ENCODE measurements at places on chromosomes 6 and 20.

GRCh38 chr6:14819840-14820420 lies 425.9 kb upstream of the JARID2 start:
- no peaks in the 10 kb centered on the region for H3K27me3 ChIP-seq
- H3K27ac ChIP-seq: no peak overlapping the region
- DNase-seq: no peak
- no peaks in the 10 kb centered on the region for H3K4me1 ChIP-seq
- H3K4me3 ChIP-seq: no peak overlapping the region
- no peaks in the 10 kb centered on the region for H3K36me3 ChIP-seq

DNA sequence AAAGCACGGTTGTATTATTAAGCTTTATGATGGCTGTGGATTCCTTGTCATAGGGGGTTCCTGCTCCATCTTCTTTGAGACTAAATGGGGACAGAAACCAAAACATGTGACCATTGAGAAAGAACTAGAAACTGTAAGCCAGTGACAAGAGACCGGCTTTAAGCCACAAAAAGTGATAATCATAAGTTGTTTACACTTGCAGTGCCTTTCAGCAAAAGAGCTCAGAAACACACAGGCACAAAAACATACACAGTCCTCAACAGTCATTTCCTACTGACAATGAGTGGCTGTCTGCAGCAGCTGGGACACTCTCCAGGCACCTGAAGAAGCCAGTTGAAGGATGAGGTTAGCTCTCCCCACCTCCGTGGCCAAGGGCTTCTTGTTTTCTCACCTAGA lies 20.0 kb upstream of the UBE2J1 start:
- H3K4me3 ChIP-seq: no peak overlapping the region
- H3K27me3 ChIP-seq: no peaks in the 10 kb centered on the region
- no peak for DNase-seq
- no peaks in the 10 kb centered on the region for H3K36me3 ChIP-seq
- H3K27ac ChIP-seq: no peak overlapping the region
- H3K4me1 ChIP-seq: peaks cover 11% of the 10 kb centered on the region

- H3K36me3 ChIP-seq: no peaks in the 10 kb centered on the region
- DNase-seq: no peak
- peaks cover 5% of the 10 kb centered on the region for H3K4me1 ChIP-seq
- no peaks in the 10 kb centered on the region for H3K27me3 ChIP-seq
These were observed 265.0 kb upstream of the MARCKS start for GRCh38 chr6:113591896-113592827.

DNA sequence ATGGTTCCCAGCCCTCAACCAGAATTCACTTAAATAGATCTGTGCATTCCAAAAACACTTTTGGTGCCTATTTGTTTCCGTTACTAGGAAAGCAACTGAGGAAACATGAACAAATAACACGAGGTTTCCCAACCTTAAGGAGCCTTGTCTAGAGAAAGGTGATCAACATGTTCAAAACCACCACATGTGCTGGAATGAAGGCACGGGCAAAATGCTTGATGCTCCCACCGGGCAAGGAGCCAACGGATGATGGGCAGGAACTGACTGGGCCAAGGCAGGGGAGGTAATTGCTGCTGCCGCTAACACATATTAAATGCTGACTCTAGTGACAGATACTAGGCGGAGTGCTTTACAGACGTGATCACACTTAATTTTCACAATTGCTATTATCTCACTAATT lies 2.5 kb downstream of the MYLK4 start:
- H3K27me3 ChIP-seq: no peaks in the 10 kb centered on the region
- DNase-seq: no peak
- H3K4me3 ChIP-seq: no peak overlapping the region
- H3K4me1 ChIP-seq: no peaks in the 10 kb centered on the region
- H3K27ac ChIP-seq: no peak overlapping the region
- no peaks in the 10 kb centered on the region for H3K36me3 ChIP-seq

- no peak overlapping the region for H3K27ac ChIP-seq
- no peaks in the 10 kb centered on the region for H3K27me3 ChIP-seq
- no peak for DNase-seq
- no peaks in the 10 kb centered on the region for H3K4me1 ChIP-seq
- H3K4me3 ChIP-seq: no peak overlapping the region
These were observed 41.7 kb upstream of the CITED2 start for GRCh38 chr6:139416146-139416545.

DNA sequence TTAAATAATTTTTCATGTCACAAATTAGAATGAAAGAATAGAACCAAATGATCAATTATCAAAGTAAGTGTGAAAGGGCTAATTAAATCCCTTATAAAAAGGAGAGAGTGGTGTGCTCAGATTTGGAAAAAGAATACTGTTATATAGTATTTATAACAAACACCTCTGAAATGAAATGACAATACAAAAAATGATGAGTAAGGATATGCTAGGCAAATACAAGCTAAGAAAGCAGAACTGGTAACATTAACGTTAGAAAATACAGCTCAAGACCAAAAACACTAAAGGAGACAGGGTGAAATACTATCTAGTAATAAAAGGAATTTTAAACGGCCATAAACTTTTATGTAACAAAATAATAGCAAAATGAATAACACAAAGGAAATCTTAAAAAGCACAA lies 324.2 kb upstream of the RUNX2 start:
- H3K4me1 ChIP-seq: no peaks in the 10 kb centered on the region
- DNase-seq: no peak
- H3K4me3 ChIP-seq: no peak overlapping the region
- H3K27ac ChIP-seq: no peak overlapping the region
- no peaks in the 10 kb centered on the region for H3K27me3 ChIP-seq
- H3K36me3 ChIP-seq: no peaks in the 10 kb centered on the region

GRCh38 chr20:36919715-36920333 lies 31.7 kb downstream of the SAMHD1 start:
- no peaks in the 10 kb centered on the region for H3K4me1 ChIP-seq
- H3K4me3 ChIP-seq: no peak overlapping the region
- no peaks in the 10 kb centered on the region for H3K27me3 ChIP-seq
- peaks cover 94% of the 10 kb centered on the region for H3K36me3 ChIP-seq
- DNase-seq: no peak

DNA sequence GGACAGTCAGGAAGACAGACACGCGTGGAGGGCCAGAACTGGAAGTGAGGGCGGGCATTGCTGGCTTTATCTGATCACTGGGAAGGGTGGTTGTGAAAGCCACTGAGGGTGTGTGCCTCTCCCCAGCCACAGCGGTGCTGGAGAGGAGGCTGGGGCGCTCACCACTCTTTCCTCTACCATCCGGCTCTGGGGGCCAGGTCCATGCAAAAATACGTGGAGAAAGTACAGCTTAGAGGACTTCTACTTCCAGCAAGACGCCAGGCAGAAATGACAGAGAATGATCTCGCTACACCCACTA lies 148.8 kb upstream of the RPS6KA2 start:
- no peak overlapping the region for H3K27ac ChIP-seq
- no peaks in the 10 kb centered on the region for H3K27me3 ChIP-seq
- no peaks in the 10 kb centered on the region for H3K36me3 ChIP-seq
- no peak overlapping the region for H3K4me3 ChIP-seq
- no peaks in the 10 kb centered on the region for H3K4me1 ChIP-seq
